Smooth muscle cell of the brain vasculature (primary cell): ENCODE measurements at places on chromosomes 2 and 18.

GRCh38 chr2:219613461-219614070, 13.9 kb upstream of the SLC4A3 start:
- DNase-seq: no peak

DNA sequence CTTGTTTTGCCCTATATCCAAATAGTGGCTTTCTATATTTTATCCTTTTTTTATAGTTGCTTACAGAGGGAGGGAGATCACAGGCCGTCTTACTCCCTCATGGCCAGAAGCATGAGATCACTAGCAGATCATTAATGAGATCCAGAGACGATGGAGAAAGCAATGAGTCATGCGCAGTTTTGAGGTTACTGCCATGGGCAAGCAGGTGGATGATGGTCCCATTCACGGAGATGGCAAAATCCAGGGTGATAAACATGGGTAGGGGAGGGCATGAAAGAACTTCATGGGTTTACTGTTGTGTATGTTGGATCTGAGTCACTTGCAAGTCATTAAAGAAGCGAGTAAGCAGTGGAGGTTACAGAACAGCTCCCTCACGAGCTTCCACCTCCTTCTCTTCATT, 60.4 kb downstream of the C18orf63 start:
- DNase-seq: no peak

DNA sequence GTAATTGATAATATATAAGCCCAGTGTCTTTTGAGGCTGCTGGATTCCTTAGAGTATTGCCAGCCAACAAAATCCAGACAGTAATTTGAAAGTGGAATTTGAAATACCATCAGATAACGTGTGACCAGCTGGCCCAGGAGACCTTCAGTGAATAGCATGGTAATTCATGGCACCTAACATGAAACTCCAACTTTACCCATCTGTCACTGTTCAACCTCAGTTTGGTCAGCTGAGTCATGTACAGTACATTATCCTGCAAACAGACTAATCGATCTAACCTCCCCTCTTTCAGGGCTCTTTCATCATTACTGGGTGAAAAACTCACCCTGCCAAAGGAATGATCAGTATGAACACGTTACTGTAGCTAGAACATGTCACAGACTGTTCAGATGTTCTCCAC, 230.6 kb downstream of the DOK6 start:
- no peak for DNase-seq

DNA sequence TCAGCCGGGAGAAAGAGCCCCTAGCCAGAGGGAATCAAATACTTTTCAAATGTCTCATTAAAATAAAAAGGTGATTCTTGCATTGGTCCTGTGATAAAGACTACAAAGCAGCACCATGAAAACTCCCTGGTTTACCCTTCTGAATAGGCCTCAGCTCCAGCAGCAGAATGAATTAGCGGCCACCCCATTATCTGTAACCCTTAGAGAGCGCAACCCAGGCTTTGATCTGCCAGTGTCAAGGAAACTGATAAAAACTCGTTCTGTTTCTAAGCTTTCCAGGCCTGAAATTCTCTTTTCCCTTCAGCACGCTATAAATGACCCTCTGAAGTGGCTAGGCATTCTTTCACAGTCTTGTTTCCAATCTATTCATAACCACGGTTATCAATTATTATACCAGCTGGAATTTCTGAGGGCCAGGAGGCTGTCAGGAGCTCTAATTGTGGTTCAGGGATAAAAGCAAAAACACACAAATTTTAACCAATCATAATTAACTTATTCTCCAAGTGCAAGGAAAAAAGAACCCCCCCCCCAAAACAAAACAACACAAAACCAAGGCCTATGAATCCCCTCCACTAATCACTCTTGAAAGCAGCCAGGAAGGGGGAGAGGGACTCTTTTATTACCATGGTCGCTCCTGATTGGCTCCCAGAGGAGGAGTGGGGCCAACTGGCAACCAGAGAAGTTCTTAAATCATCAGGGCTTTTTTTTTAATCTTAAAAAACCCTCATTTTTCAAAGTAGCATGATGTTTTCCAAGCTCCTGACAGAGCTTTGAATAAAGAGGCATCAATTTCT, 258.9 kb downstream of the CYRIA start:
- DNase-seq: no peak

GRCh38 chr2:25389161-25389560, 47.4 kb upstream of the DNMT3A start:
- no peak for DNase-seq

GRCh38 chr2:201987426-201987825, 46.2 kb upstream of the FZD7 start:
- DNase-seq: no peak

GRCh38 chr18:32881009-32881408, 108.2 kb upstream of the KLHL14 start:
- DNase-seq: no peak

- no peak for DNase-seq
These were observed 9.3 kb downstream of the YPEL5 start for GRCh38 chr2:30155889-30156658.

DNA sequence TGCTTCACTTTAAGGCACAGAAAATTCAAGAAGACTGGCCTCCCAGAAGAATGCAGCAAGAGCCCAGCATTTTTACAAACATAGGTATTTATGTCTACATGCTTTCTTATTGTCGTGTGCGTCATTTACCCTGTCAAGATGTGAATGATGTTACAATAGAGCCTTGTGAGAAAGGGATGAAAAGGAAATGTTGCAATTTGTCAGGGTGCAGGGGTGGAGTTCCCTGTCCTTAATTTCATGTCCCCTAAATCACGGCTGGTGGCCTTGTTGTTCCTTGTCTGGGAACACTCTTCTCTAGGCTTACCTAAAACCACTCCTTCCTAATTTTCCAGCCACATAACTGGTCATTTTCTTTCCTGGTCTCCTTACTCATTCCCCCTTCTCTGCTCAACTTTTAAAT, 194.2 kb downstream of the TXNL1 start:
- DNase-seq: no peak

DNA sequence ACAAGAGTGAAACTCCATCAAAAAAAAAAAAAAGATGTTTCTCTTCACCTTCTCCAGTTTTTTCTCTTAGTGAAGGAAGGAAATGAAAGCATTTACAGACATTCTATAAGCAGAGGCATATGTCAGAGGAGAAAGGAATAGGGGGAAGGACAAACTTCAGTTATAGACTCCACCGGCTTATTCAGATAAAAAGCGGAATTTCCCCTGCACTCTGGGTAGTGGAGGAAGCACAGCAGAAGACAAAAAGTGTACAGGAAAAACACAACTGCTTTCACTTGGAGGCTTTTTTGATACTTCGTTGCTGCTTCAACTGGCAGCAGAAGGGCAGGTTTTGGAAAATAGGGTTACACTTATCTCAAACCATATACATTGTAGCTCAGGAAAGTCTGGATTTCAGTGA, 3.2 kb upstream of the MGAT4A start:
- no peak for DNase-seq

- DNase-seq: no peak
These were observed 1.2 kb downstream of the TLX2 start for GRCh38 chr2:74515271-74515980.

DNA sequence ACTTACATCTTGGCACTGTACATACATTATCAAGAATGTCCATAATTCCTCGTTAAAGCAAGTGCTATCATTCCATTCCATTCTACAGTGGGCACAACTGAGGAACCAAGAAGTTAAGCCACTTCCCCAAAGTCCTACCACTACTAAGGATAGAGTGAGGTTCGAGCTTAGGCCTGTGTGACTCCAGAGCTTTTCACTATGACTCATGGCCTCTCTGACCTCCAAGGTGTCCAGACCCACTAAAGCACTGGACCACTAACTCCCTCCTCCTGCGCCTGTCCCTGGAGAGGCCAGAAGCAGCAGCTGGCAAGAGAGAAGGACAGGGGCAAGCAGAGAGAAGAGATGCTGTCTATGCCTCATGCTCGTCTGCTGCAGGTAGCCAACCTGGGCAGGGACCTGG, 117.0 kb downstream of the ZBTB7C start:
- no peak for DNase-seq

GRCh38 chr2:240431661-240432424, 3.6 kb upstream of the GPC1 start:
- DNase-seq: no peak

DNA sequence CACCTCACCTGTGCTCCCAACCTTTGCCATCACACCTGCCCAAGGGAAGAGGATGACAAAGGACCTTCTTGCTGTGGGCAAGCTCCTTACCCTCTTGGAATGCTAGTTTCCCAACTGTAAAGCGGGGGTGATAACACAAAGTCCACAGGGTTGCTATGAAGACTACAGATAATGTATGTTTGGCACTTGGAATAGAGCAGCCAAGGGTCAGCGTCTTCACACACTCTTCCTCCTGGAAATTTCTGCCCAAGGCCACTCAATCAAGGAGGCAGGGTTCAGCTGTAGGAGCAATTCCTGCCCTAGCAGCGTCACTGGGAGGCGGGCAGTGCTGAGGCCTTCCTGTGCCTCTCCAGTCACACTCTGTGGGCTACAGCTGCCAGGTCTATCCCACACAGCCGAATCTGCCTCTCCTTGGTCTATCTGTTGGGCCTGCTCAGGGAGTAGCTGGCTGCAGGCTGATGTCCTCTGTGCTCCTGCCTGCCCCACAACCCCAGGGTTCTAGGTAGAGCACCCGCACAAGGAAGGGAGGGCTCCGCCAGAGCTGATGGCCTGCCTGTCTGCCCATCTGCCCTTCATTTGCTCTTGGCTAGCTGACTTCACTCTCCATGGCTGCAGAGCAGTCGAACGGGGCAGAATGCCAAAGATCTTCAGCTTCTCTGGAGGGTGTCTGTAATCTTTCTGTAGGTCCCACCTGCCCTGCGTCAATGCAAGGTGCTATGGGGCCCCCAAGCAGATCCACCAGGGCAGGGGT, 91.9 kb downstream of the MRO start:
- no peak for DNase-seq

GRCh38 chr2:129267559-129267958, 711.9 kb upstream of the RAB6C start:
- DNase-seq: no peak

DNA sequence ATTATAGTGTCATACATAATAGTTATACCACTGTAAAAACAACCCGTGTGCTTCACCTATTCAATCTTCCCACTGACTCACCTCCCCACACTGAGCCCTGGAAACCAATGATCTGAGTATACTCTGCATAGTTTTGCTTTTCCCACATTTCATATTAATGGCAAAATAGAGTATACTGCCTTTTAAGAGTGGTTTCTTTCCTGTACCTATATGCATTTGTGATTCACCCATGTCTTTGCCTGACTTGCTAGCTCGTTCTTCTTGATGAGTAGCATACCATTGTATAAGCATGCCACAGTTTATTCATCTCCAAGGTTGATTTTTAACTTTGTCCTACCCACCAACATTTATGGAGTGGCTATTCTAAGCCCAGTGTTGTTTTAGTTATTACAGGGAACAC, 686.4 kb downstream of the PLCL1 start:
- DNase-seq: no peak

- DNase-seq: no peak
These were observed 218 bp downstream of the DGKD start for GRCh38 chr2:233354500-233354924.

DNA sequence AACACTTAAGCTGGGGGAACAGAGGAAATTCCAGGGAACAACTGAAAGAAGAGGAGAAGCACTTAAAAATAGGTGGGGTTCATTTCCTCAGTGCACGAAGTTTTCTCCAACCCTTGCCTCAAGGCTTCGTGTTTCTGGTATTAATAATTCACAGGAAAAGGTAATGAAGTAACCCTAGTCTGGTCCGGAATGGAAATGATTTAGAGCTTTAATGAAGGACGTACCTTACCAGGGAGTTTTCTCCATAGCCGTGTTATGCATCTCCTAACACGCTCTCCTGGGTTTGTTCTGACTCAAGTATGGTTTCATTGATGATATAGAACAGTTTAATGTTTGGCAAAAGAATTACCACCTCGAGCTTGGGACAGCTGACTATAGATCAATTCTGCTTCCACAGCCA, 214.2 kb downstream of the MTX2 start:
- DNase-seq: no peak

DNA sequence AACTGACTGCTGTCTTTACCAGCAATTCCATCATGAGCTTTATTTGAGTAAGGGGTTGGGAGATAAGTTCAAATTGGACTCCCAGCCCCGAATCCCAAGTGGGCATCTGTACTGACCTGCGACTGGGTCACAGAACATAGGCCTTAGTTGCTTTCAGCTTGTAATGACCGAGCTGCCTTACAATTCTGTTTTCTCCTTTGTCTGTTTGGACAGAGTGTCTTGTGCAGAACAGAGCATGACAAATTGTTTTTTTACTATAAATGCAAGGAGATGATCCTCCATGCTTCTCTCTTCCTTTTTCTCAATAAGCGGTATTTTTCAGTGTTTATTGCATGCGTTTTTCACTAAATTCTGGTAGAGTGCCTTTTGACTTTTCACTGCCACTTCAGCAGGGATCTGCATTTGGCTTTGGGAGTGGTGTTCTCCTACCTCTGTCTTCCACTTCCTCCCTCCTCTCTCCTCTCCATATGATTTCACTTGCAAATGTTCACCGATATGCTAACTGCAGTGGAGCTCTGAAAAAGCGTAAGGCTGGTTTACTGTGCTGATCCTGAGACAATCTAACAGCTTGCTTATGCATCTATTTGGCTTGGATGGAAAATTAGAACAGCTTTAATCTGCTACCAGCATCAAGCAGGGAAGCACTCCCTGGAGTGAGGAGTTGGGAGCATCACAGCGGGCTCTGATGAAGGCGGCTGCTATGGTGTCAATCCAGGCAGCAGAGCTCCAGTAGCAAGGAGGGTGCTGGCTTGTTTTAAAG, 158.8 kb upstream of the SMIM21 start:
- no peak for DNase-seq

- peak; percentile 21 for DNase-seq
These were observed 257.3 kb downstream of the ATAD2B start for GRCh38 chr2:23669413-23670244.

GRCh38 chr2:127542231-127542630, 6.7 kb downstream of the MYO7B start:
- DNase-seq: no peak

DNA sequence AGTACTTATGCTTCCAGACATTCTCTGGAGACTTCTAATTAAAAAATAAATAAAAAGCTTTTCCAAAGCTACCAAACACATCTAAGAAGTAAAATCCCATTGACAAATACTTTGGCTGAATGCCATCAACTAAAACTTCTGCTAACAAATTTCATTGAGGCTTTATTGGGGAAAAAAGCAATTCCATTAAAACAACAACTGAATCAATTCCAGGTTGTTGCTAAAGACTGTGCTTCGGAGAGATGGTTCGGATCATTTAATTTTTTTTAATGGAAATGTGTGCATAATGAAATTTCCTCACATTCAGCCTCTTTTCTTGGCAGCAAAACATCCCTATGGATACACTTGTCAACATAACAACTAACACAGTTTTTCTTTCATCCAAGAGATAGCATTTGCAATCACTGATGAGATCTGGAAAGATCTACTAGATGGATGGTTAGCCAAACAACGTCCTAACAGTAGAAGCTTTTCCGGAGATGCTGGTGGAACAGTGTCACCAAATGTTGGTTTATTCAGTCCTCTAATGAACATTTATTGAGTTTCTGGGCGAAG, 446.1 kb upstream of the FAM98A start:
- no peak for DNase-seq

- DNase-seq: no peak
These were observed 135.2 kb downstream of the RDH14 start for GRCh38 chr2:18425210-18425703.
